Suppressor macrophage treated with lipopolysaccharide for 1 hour (primary cell): ENCODE measurements at places on chromosomes 5 and 9.
A peak's percentile ranks its signal among the peaks of the same experiment; 100 is the strongest.

- DNase-seq: peak; percentile 18
These were observed 5.9 kb upstream of the RHOBTB3 start for GRCh38 chr5:95725071-95725820.

DNA sequence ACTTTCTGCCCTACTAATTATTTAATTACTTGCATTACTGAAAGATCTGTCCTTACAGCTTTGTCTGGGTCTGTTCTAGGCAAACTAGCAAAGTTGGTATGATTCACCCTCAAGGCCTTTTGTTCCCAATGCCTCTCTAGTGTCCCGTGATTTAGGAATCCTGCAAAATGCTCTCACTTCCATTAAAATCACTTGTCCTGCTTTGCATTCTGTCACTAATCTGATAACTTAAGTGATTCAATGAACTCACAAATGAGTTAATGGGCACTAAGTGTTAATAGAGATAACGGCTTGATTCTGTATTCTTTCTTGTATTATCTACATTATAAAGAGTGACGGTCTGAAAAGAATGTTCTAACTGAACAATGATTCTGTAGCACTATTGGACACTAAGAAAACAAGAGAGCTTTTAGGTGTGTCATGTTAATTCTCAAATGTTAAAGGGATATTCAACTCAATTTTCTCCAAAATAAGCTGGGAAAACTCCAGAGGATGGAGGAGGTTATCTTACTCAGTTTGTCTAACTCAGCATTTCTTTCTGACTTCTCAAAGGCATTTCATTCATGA, 697.3 kb downstream of the CETN3 start:
- no peak for DNase-seq

DNA sequence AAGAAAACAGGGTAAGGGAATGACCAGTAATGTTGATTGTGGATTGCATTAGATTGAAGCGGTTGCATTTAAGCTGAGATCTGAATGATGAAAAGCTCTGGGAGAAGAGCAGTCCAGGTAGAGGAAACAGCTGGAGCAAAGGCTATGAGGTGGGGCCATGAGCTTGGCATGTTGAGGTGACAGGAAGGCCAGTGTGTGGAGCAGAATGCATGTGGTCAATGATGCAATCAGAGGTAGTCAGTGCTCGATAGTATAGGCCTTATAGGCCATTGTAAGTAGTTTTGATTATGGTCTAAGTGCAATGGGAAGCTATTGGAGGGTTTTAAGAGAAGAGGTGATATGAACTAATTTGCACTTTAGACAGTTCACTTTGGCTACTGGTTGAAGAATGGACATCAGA, 270.4 kb downstream of the ARHGAP26 start:
- no peak for DNase-seq

GRCh38 chr5:68266457-68266856, 50.9 kb downstream of the PIK3R1 start:
- DNase-seq: no peak

- DNase-seq: no peak
These were observed at the start of gene TMEM171 for GRCh38 chr5:73120222-73121118. TSS of gene TMEM171 (plus strand) at chr5:73120575. CDS start at chr5:73123374, 2,799 bp downstream.

DNA sequence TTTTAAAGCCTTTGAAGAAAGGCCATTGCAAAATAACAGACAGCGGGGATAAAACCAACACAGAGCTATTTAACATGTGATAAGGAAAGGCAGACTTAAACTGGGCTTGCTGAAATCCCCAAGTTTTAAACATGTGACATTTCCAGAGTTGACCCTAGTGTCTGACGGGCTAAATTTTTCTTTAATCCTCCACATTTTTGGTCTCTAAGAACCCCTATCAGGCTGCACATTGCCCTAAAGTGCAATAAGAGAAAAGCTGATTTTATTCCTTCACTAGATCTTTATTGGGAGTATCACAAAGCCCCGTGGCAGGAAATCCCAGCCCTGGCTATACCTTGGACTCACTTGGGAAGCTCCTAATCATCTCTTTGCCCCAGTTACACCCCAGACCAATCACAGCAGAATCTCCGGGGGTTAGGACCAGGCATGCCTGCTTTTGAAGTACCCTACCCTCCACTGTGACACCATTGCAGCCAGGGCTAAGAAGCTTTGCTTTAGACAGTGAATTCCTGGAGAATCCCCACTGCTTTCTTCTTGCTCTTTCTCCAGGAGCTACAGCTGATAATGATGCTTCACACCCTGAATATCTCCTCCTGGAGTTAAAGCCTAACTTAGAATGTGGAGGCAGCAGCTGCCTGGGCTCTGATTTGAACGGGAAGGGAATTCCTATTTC, 20.1 kb upstream of the COL15A1 start:
- no peak for DNase-seq

GRCh38 chr5:125536582-125536981, 790.1 kb upstream of the ZNF608 start:
- DNase-seq: no peak

- DNase-seq: no peak
These were observed 20.1 kb downstream of the DEPDC1B start for GRCh38 chr5:60679816-60680215.

GRCh38 chr5:151270599-151270998, 17.6 kb downstream of the GM2A start:
- peak; percentile 98 for DNase-seq

GRCh38 chr5:157476702-157477408, 16.8 kb downstream of the NIPAL4 start:
- peak; percentile 90 for DNase-seq
